ENCODE measurements at places on chromosomes 12 and 14.

DNA sequence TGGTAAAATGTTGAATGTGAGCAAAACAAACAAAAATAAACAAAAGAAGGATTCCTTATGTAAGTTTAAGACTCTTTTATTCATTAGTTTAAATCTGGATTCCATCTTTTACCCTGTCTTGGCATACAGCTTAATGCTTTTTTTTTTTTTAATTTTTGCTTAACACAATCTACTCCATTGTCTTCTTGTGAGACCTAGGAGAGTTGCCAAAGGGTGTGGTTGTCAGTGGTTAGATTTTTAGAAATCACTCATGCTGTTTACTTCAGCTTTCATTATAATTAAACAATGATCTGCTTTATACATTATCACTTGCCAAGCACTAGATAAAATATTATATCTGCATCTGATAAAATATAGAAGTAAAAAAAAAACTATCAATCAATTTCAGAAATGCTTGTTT, 77.7 kb upstream of the KITLG start:
- no peak for DNase-seq

DNA sequence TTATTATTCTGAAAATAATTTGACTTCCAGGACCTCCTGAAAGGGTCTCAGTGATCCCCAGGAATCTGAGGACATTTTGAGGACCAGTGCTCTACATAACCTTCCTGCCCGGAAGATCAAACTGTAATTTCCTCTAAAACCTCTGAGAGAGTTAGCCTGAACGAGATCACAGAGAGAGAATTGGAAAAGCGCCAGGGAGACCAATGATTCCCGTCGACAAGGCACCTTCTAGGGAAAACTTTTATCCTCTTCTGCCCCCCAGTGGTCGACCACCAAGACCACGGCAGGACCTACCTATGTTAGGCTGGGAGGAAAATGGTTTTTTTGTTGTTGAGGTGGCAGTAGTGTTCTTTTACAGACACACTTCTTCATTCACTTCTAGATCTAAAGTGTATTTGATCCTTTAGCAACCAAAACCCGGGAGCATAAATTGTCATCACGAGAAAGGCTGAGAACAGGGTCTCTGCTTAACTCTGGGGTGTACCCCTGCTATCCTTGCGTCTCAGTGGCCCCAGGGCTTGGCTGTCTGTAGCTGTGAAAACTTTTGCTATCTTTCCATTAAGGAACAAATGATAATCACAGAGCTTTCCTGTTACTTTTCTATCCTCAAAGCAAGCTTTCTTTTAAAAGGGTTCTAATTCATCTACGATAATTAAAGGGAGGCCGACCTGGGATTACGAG, 62.9 kb upstream of the NID2 start:
- DNase-seq = no peak

DNA sequence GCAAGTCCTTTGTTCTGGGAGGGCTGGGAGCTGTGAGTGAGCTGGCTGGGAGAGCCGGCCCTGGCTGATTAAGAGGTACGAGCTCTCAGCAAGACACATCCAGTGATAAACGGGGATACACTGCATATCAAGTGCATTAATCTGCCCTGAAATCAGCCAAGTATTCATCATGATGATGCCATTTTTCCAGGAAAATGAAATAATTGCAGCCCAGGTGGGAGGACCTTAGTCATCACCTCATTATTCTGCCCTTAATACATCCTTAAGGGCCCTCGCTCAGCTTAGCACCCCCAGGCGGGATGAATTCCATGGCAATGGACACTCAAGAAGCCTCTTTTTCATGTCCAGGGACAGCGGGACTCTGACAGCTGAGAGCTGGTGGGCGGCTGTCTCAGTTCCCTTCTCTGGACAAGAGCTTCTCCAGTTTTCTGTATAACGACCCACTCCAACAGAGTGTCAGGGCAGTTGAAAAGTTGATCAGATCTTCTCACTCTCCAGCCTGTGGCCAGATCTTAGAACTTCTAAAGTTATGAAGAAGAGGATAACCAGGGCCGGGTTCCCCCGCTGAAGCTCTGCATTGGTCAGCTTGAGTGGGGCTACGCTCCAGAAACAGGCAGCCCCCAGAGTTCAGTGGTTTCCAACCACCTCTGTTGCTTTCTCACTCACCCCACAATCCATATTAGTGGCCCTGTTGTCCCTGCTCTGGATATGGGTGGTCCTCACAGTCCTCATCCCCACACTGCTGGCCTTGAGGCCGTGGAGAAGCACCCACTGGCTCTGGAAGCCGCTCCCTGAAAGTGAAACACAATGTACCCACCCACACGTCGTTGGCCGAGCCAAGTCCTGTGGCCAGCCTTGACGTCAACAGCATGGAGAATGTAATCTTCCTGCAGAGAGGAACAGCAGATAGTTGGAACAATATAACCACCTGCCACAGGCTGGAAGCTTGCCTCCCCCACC, 306.2 kb upstream of the DIO3 start:
- no peak for DNase-seq

GRCh38 chr12:4268329-4269181, 5.0 kb upstream of the CCND2 start:
- no peak for DNase-seq

DNA sequence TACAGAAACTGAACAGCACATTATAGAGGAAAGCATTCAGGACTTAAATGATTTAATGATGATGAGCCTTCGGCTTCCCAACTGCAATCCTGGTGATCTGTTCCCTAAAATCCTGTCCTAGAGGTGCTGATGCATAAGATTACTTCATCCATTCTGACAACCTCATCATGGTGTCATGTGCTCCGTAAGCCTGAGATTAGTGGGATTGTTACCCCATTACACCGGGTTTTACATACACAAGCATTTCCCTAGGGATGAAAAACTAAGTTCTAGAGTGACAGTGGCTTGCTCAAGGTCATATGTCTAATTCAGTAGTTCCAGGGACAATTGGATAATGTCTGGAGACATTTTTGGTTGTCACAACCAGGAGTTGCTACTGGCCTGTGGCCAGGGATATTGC, 2.5 kb upstream of the RNASE13 start:
- no peak for DNase-seq

GRCh38 chr14:69034612-69035262, 55.6 kb upstream of the ACTN1 start:
- DNase-seq = no peak

- DNase-seq = no peak
Observed at GRCh38 chr14:74636424-74637177, 24.6 kb upstream of the LTBP2 start.

- no peak for DNase-seq
Observed at GRCh38 chr14:22614240-22614799, 16.2 kb downstream of the ABHD4 start.

DNA sequence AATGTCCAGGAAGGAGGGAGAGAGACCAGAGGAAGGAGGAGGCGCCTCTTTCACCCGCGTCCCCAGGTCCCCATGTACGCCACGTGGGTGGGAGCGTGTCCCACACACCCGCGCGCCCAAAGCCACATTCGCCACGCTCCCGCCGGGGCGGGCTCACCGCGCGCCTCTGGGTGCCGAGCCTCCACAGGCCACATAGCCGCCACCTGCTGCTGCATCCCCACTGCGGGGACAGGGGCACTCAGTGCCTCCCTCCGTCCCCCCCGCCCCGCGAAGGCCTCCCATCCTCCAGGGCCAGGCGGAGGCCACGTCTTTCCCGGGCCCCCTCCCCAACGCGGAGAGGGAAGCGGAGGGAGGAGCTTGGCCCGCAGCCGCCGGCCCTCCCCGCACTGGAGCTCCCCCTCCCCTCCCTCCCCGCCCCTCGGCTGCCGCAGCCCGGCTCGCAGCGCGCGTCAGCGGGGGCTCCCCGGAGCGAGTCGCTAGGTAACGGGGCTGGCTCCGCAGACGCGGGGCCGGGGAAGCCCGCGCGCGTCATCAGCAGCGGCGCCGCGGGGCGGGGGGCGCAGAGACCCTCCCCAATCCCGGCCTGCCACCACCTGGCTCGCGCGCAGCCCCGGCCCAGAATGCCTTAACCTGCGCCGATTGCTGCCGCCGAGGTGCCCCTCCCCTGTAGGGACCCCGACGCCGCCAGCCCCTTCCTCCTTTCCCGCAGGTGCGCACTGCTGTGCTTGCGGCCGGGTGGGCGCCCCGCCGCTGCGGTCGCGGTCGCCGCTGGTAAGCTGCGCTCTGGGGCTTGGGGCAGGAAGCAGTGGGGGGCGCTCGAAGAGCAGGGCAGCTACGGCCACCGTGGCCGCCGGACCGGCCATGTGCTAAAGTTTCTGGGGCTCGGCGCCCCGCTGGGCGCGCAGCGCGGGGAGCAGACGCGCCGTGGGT, 536 bp upstream of the TUNAR start:
- no peak for DNase-seq

- no peak for DNase-seq
Observed at GRCh38 chr14:58881433-58881832, 243.7 kb downstream of the DACT1 start.

- peak; percentile 21 for DNase-seq
Observed at GRCh38 chr12:56158926-56159461, 835 bp downstream of the MYL6 start.

- no peak for DNase-seq
Observed at GRCh38 chr12:13023811-13024530, 20.2 kb upstream of the FAM234B start.

DNA sequence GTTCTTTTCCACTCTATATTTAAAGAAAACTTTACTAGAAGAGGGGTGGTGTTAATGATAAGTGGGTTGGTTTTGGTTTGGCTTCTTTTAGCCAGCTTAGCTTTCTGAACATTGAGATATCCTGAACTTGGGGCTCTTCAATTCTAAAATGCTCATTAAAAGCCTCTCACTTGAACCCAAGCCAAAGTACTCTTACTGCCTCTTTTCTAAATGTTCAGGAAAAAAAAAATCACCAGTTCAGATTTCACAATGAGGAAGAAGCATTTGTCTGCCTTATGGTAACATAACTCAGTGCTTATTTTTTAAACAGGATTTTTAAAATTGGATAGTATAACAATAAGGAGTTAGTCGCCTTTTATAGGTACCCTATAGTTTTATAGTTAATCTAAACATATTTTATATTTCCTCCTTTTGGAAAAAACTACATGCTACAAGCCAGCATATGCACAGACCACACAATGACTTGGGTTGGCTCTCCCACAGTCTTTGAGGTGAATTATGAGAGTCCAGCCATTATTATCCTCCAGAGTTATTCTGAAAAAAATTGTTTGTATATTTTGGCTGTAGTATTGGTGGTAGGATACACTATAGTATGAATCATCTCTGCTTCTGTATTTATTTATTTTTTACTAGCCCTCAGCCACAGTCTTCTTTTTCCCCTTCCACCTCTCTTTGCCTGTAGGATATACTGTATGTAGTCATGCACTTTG, 195.5 kb upstream of the TMPO start:
- no peak for DNase-seq

GRCh38 chr12:367972-368371, 21.1 kb downstream of the KDM5A start:
- no peak for DNase-seq

DNA sequence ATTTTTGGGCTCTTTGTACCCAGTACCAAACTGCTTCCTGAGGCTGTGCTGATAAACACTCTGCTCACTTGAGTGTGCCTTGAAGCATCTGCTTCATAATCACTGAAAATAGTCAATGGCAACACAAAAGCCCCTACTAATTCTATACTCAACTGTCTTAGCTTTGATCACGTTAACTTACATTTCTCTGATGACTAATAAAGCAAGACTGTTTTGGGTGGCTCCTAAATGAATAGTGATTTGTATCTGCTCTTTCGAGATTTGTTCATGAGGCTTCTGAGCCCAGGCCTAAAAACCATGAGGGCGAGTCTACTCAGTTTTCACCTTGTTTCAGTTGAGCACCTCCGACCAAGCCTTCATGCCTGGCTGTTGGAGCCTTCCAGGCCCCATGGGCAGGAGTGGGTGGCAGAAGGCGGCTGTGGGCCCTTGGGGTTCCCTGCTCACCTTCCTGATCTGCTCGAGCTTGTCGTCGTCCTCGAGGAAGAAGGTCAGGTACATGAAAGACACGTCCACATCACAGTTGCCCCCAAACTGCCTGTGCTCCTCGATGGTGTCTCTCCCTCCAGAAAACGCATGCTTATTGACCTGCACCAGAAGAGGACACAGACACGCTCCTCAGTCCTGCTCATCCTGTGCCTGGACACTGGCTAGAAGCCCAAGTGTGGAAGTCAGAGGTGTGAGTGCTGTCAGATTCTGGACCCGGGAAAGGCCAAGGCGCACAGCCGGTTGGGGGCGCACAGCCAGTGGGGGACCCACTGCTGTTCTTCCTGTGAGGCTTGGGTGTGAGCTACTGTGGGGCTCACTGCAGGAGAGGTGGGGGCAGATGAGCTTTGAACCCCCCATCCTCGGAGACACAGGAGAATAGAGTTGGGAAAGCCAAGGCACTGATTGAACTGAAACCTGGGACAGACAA, 13.7 kb downstream of the SLC25A47 start:
- no peak for DNase-seq

- DNase-seq = peak; percentile 46
Observed at GRCh38 chr12:111405149-111405858, 419 bp upstream of the SH2B3 start.

DNA sequence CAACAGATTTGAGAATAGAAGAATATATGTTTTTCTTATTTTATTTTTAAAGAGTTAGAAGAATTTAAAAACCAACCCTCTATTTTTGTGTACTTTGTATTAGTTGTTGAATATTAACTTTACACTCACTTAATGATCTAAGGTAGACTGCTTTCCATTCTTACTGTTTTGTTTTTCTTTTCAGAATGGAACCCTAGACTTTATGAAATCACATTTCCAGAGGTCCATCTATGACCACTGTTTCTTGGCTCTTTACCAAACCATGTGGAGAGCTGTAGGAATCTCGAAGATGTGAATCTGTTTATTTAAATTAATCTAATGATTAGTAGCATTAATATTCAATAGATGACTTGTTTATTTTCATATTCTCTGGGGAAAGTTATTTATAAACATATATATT, 7.2 kb upstream of the PIK3C2G start:
- DNase-seq = no peak

GRCh38 chr14:98754343-98755020, 517.5 kb downstream of the BCL11B start:
- DNase-seq = no peak

DNA sequence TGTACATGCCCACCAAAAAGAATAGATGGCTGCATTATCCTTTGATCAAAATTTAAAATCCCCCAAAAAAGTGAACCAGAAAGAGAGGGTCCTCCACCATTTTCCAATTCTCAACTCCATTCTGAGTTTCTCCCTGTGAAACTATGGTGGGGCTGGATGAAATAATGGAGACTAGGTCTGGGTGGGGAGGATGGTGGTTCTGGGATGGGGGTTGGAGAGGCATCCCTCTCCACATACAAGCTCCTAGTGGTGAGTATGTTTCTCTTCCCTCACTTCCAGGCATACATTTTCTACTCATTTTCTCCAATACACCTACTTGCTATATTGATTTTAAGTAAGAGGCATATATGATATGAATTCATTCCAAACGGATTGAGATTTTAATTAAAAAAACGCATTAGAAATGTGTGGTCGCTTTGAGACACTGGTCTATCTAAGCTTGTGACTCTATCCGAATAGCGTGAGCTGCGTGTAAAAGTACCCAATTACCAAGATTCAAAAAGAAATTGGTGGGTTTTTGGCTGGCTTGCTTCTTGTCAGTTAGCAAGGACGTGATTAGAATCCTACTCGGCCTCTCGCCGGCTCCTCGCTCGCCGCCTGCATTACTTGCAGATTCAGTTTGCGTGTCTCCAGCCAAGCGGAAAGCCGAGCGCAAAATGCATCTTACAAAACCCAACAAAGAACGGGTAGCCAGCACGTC, 3.4 kb downstream of the ASCL1 start:
- DNase-seq = peak; percentile 54

- DNase-seq = no peak
Observed at GRCh38 chr12:62516927-62517326, 50.3 kb downstream of the MON2 start.

GRCh38 chr12:68340404-68341270, 8.5 kb upstream of the MDM1 start:
- no peak for DNase-seq

Data from NCI-H510A (cell line).